ENCODE measurements at places on chromosomes 1 and 21.

GRCh38 chr1:28921286-28921869 is 7.0 kb downstream of the EPB41 start:
- no peak for DNase-seq

DNA sequence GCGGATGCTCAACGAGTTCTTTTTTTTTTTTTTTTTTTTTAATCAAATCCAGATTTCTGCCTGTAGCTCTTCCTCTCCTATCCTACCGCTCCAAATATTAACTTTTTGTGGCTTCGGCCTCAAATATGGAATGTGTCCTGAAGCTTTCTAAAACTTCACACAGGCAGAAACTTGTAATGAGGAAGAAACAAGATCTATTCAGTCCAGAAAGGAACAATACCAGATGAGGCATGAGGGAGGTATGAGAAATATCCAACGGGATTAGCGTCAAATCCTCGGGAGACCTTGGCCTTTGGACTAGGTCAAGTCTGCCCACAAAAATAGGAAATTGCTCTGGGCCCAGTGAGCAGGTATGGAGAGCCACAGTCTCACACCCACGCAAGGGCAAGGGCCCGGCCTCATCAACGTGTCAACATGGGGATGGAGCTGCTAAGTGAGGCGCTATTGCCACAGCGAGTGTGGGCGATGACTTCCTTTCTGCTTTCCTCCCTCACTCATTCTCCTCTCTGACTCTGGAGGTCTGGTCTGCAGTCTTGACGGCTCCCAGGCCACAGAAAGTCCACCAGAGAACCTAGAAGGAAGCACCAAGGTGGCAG is 66.6 kb downstream of the BCAR3 start:
- no peak for DNase-seq

GRCh38 chr1:155322571-155322952 is 1.9 kb downstream of the RUSC1 start:
- no peak for DNase-seq

- DNase-seq = no peak
These were observed 96.5 kb upstream of the BTG3 start for GRCh38 chr21:17709266-17709611.

DNA sequence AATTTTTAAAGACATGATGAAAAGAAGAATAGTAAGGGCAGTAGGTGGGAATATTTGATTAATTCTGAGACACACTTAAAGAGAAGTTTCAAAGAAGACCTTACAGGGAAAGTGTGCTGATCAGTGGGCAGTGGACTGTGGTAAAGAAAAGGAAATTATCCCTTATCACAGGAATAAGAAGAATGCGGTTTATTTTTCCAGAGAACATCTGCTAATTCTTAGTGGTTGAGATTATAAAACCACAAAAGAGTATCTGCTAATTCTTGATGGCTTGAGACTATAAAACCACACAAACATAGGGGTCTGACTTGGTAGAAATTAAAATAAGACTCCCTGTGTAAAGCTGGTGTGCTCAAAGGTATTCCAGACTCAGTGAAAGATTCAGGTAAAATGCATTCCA is 60.0 kb upstream of the KCTD3 start:
- no peak for DNase-seq

GRCh38 chr1:47971385-47972160 is 25.6 kb downstream of the TRABD2B start:
- DNase-seq = no peak

DNA sequence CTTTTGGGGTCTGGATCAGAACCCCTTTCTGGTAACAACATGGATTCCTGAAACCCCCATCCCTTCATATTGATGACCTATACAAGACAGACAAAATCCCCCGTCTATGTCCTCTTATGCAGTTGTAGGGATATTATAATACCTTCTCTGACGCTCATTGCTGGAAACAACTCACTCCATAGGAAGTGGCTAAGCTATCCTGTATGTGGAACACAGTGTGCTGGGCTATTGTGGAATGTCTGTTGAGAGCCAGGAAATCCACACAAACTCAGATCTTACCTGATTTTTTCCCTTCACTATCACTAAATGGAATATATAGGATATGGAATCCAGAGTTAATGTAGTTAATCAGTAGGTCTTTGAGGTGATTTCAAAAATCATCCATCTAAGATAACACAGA is 17.7 kb upstream of the PIK3R3 start:
- no peak for DNase-seq

- DNase-seq = peak; percentile 77
These were observed 21.8 kb downstream of the SLC27A3 start for GRCh38 chr1:153796786-153797659.

DNA sequence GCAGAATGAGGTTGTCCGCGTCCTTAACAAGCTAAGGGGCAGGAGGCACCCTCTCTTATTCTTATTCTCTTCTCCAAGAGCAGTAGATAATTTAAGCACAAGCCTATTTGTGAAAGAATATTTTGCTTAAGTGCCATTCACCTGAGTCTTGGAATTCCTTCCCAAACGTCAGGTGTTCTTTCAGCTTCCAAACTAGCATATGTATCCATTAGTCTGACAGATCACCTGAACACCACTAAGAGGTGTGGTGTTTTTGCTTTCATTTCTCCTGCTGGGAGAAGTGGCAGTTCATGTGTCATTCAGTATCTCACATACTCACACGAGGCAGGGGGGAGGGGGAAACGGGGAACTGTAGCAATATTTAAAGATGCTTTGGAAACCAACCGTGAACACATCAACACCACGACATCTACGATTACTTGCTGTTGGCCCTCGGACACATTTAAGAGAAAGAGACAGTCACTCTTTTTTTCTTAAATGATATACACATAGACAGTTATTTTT is 45.5 kb upstream of the RBM15 start:
- no peak for DNase-seq

GRCh38 chr1:167477986-167478385 is 40.3 kb downstream of the CD247 start:
- no peak for DNase-seq

DNA sequence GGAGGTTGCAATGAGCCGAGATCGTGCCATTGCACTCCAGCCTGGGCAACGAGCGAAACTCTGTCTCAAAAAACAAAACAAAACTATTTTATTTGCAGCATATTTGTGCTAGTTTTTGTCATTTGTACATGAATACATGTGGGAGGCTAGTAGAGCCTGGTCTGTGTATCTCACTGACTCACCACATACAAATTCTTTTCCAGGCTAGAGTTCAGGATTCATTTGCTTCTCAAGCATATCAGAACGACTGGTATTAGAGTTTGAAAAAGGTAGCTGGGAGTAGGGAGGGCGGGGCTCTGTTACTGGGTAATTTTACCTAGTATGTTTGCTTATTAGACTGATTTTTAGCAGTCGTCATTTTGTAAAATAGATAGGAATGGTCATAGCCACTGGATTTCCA is 4.5 kb upstream of the TOR3A start:
- DNase-seq = no peak

- DNase-seq = no peak
These were observed 338.0 kb downstream of the MATN1 start for GRCh38 chr1:30385246-30385995.

- DNase-seq = no peak
These were observed 19.6 kb downstream of the BACE2 start for GRCh38 chr21:41187537-41188025.

GRCh38 chr1:29332204-29332603 is 95.9 kb downstream of the PTPRU start:
- DNase-seq = no peak

- DNase-seq = no peak
These were observed 60.4 kb upstream of the IFNAR2 start for GRCh38 chr21:33169359-33169758.

DNA sequence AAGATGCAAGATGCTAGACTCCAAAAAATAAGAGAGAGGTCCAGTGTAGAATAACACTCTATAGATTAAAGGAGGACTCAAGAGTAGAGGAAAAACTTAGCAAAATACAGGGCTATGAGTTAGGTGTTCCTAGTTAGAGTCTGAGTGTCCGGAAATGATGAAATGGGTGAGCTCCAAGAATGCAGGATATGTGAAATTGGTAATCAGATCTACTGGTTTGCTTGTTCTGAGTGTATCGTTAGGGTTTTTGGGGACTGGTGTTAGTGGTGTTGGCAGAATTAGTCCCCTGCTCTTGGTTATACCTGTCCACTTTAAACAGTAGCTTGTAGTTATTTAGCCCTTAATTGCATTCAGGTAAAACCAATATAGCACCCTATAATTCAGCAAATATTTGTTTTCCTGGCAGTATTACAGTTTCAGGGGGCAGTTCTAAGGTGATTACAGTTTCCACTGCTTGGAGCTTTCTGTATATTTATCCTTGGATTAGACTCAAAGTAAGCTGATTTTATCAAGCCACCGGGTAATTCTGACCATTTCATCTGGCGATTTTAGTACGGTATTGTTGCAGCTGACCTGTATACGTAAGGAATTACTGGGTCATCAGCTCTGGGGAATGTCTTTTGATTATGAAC is 332.7 kb downstream of the CHRM3 start:
- no peak for DNase-seq

DNA sequence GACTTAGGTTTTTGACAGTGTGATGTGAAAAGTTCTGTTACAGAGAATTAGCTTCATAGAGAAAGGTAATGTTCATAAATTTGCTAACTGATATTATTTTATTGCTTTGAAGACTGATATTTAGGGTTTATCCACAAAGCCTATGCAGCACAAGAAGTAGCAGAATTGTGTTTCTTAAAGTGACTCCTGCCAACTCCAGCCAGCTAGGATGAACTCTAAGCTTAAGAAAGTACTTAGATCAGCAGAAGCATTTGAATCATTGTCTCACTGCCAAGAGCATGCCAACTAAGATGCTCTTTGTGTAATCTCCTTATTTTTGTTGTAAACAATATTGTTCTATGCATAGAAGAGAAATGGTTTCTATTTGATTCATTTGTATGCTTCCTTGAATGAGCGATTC is 589.4 kb upstream of the ADGRL4 start:
- DNase-seq = no peak

GRCh38 chr1:229203030-229203751 is 67.7 kb upstream of the RAB4A start:
- no peak for DNase-seq

GRCh38 chr1:67838180-67838910 is 5.1 kb upstream of the GNG12 start:
- no peak for DNase-seq

- DNase-seq = no peak
These were observed 11.9 kb downstream of the PIGV start for GRCh38 chr1:26799479-26800142.

DNA sequence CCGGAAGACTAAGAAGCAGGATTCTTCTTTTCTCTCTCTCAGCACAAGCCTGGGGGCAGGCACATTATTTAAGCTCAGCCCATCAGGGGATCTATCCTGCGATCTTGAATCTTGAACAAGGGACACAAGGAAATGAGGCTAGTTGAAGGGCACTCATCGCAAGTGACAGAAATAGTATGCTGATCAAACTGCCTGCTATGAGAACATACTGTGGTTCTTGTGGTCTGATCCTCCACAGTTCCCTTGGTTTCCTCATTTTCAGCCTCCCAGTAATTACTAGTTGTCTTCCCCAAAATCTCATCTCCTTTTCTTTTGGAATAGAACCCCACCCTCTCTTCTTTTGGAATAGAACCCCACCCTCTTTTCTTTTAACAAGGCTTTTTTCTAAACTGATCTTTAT is 6.5 kb downstream of the ANKRD45 start:
- no peak for DNase-seq

GRCh38 chr21:25578056-25578961 is 29.0 kb downstream of the MRPL39 start:
- DNase-seq = no peak

DNA sequence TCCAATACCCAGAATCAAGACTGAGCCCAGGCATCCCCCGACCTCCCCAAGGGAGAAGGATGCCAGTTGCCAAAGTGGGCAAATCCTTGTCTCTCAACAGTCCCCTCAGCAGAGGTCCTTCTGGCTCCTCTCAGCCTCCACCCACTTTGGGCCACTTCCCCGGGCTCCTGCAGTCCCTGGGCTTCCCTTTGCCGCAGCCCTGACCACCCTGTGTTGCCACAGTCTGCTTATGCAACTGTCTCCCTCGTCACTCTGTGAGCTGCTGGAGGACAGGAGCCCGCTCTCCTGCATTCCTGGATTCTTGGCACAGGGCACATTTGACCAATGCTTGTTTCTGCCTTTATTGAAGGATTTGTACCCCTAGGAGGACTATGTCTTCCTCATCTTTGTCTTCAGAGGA is 2.9 kb upstream of the LRP8 start:
- no peak for DNase-seq

DNA sequence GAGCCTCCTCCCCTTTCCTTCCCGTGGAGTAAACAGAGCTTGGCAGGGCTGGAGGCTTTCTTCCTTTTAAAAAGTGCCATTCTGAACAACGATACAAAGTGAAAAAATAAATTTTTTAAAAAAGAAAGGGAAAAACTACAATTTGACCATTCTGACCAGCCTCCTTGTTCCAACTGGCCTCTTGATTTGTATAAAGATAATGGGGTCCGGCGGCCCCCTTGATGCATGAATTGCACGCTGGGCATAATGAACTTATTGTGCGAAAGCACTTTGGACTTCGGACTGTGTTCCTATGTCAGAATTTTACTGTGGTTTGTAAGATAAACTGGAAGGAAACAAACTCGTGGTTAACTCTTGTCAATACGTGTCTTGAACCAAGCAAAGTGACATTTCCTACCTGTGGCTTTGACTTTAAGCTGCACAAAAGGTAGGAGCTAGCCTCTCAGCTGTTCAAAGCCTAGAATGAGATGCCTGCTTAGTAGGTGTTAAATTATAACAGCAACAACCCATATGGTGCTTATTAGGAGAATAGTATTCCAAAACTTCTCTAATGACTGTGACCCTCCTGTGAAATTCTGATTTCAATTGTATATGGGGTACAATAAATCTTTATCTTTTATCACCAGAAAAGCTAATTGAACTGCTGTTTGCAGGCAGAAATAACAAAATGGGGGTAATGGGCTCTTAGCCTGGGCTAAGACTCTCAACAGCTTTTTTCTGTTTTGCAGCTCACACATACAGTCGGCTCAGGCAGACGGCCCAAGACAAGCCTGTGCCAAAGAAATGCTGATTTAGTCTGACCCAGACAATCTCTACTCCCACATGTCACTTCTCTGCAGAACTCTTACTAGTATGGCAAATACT is 9.3 kb downstream of the IRF2BP2 start:
- no peak for DNase-seq

DNA sequence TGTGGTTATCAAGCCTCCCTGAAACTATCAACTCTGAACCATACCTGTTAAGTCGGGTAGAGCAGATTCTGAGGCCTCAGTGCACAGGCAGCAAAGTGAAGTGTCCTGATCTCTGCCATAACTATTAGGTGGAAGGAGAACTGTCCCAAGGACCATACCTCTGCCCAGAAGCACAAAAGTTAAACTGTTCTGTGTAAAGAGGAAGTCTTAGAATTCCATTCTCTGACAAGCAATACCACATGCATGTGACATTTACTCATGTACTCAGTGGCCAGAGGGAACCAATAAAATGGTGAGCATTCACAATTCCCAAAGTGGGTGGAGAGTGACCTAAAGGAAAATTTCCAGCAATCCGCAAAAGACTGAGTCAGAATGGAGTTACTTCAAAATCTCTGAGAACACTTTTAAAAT is 61.0 kb downstream of the TOR3A start:
- no peak for DNase-seq

DNA sequence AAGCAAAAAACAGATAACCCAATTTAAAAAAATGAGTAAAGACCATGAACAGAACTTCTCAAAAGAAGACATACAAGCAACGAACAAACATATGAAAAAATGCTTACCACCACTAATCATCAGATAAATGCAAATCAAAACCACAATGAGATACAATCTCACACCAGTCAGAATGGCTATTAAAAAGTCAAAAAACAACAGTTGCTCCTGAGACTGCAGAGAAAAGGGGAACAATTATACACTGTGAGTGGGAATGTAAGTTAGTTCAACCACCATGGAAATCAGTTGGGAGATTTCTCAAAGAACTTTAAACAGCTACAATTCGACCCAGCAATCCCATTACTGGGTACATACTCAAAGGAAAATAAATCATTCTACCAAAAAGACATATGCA is 131.6 kb downstream of the PTGER3 start:
- no peak for DNase-seq
